ENCODE measurements at places on chromosomes 12 and 14. TPM values are rescaled to one million over a fixed set of nuclear protein-coding genes. Genes with fewer than 3 reads are reported as not detected.

The OVCH1 gene
- not detected for total RNA-seq

DNA sequence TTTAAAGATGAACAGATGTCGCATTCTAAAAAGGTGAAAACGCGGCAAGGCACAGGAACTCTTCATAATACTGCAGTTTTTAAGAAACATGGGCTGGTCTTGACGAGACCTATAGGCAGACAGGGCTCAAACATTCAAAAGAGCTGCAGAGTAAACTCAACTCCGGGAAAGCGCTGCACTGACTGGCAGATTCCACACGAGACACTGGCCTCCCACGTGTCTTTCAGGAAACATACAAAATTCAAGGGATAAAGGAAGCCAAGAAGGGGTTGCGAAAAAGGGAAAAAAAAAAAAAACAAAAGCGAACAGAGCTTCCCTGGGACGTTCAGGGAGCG is 614 bp upstream of the ARF6 start:
- DNase-seq: peak; percentile 73
- H3K36me3 ChIP-seq: peaks cover 13% of the 10 kb centered on the region
- H3K27ac ChIP-seq: peak overlapping the region; percentile 98
- H3K27me3 ChIP-seq: no peaks in the 10 kb centered on the region
- H3K4me1 ChIP-seq: peaks cover 8% of the 10 kb centered on the region

- peaks cover 3% of the 10 kb centered on the region for H3K27me3 ChIP-seq
- no peak for DNase-seq
- peaks cover 8% of the 10 kb centered on the region for H3K4me1 ChIP-seq
- H3K27ac ChIP-seq: no peak overlapping the region
- H3K36me3 ChIP-seq: no peaks in the 10 kb centered on the region
These were observed 295.9 kb downstream of the ZFP36L1 start for GRCh38 chr14:68497011-68497410.

The KRT71 gene
- total RNA-seq: not detected

The ZFYVE26 gene
- 26.3 TPM for total RNA-seq

GRCh38 chr14:51612449-51612848 is 39.3 kb upstream of the FRMD6 start:
- H3K27me3 ChIP-seq: no peaks in the 10 kb centered on the region
- no peaks in the 10 kb centered on the region for H3K36me3 ChIP-seq
- H3K4me3 ChIP-seq: no peak overlapping the region
- H3K27ac ChIP-seq: no peak overlapping the region

- H3K4me3 ChIP-seq: no peak overlapping the region
- peak; percentile 89 for DNase-seq
- no peaks in the 10 kb centered on the region for H3K27me3 ChIP-seq
- H3K36me3 ChIP-seq: no peaks in the 10 kb centered on the region
These were observed 99.2 kb downstream of the DIP2B start for GRCh38 chr12:50603817-50604639.

The C3AR1 gene
- 7.1 TPM for total RNA-seq

The DDX55 gene
- 20.1 TPM for total RNA-seq

DNA sequence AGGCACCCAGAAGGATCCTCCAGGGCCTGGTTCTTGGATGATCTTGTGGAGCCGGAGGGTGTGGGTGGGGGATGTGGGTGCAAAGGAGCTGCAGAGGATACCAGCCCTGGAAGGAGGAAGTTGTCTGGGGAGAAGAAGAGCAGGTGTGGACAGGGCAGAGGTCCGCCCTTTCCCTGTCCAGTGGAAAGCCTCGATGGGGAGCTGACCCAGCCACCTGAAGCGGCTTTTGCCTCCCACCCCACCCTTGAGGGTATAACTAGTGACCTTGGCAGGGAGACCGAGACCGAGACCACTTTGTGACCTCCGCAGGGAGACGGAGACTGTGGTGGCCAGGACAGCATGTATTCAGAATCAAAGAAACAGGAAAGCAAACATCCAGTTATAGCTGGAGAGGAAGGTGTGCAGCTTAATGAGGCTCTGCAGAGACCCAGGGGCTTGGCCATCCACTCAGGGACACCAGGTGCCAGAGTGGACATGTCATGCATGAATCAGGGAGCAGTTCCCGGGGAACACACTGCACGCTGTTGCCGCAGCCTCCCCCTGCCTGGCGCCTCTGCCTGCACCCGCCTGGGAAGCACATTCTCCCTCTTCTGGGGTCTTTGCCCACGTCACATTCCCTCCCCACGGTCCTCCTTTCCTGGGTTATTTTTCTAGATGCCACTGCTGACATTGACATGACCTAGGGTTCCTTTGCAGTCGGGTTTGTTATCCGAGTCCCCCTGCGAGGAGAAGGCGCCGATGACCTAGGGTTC is 87.7 kb downstream of the ADGRD1 start:
- no peaks in the 10 kb centered on the region for H3K27me3 ChIP-seq
- H3K27ac ChIP-seq: no peak overlapping the region
- H3K36me3 ChIP-seq: no peaks in the 10 kb centered on the region

The NYNRIN gene
- 32.0 TPM for total RNA-seq

DNA sequence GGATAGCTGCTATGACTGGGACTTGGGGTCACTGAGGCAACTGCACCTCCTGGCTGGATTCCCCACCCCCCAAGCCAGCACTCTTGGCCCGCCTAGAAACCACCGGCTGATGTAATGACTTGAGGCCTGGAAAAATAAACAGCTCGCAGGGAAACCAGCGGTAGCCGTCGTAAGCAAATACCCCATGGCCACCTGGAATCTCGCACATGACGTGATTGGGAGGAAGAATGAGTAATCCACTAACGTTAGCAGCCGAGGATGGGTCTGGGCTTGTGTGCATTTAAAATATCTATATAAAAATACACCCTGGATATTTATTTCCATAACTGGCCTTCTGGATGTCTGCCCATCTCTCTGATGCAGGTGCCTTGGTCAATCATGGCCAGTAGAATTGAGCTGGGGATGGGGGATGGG is 120.1 kb downstream of the SMOC1 start:
- no peaks in the 10 kb centered on the region for H3K27me3 ChIP-seq
- no peak overlapping the region for H3K4me3 ChIP-seq
- no peaks in the 10 kb centered on the region for H3K36me3 ChIP-seq
- H3K27ac ChIP-seq: peak overlapping the region; percentile 80
- peaks cover 23% of the 10 kb centered on the region for H3K4me1 ChIP-seq

- no peaks in the 10 kb centered on the region for H3K36me3 ChIP-seq
- no peaks in the 10 kb centered on the region for H3K4me1 ChIP-seq
- no peak for DNase-seq
- no peaks in the 10 kb centered on the region for H3K27me3 ChIP-seq
- no peak overlapping the region for H3K27ac ChIP-seq
- H3K4me3 ChIP-seq: no peak overlapping the region
These were observed 174.3 kb downstream of the SOX5 start for GRCh38 chr12:23775208-23775607.

- no peak for DNase-seq
- no peaks in the 10 kb centered on the region for H3K36me3 ChIP-seq
- H3K4me1 ChIP-seq: peaks cover 3% of the 10 kb centered on the region
- H3K27ac ChIP-seq: no peak overlapping the region
- no peaks in the 10 kb centered on the region for H3K27me3 ChIP-seq
These were observed 40.1 kb downstream of the FBXL14 start for GRCh38 chr12:1553987-1554982.

- no peak overlapping the region for H3K4me3 ChIP-seq
- no peaks in the 10 kb centered on the region for H3K27me3 ChIP-seq
- H3K4me1 ChIP-seq: no peaks in the 10 kb centered on the region
- DNase-seq: no peak
These were observed 188.9 kb upstream of the PDZRN4 start for GRCh38 chr12:40999210-40999609.

- no peaks in the 10 kb centered on the region for H3K4me1 ChIP-seq
- H3K36me3 ChIP-seq: no peaks in the 10 kb centered on the region
- no peak overlapping the region for H3K27ac ChIP-seq
- no peaks in the 10 kb centered on the region for H3K27me3 ChIP-seq
These were observed 250.2 kb downstream of the ANO2 start for GRCh38 chr12:5694759-5695409.

DNA sequence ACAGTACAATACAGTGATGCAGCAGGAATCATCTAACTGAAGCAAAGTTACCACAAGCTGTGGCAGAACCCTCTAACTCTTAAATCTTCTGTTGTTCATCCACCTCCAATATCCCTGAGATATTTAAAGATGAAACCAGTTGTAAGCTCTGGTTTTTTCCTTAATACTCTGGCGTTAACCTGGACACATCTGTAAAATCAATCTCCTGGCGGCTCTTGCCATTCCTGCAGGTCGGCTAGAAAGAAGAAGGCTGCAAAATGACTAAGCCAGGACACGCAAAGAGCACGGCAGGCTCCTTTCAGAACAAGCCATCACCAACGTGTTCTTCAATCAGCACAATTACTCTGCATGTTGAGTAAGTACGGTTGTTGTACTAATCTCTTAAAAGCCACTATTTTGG is 309.3 kb downstream of the MED13L start:
- H3K4me1 ChIP-seq: peaks cover 11% of the 10 kb centered on the region
- H3K4me3 ChIP-seq: no peak overlapping the region
- peaks cover 55% of the 10 kb centered on the region for H3K36me3 ChIP-seq

- no peak overlapping the region for H3K4me3 ChIP-seq
- H3K27me3 ChIP-seq: no peaks in the 10 kb centered on the region
- DNase-seq: no peak
- peaks cover 3% of the 10 kb centered on the region for H3K4me1 ChIP-seq
- H3K36me3 ChIP-seq: no peaks in the 10 kb centered on the region
These were observed 11.5 kb upstream of the PCED1B start for GRCh38 chr12:47067771-47068431.

DNA sequence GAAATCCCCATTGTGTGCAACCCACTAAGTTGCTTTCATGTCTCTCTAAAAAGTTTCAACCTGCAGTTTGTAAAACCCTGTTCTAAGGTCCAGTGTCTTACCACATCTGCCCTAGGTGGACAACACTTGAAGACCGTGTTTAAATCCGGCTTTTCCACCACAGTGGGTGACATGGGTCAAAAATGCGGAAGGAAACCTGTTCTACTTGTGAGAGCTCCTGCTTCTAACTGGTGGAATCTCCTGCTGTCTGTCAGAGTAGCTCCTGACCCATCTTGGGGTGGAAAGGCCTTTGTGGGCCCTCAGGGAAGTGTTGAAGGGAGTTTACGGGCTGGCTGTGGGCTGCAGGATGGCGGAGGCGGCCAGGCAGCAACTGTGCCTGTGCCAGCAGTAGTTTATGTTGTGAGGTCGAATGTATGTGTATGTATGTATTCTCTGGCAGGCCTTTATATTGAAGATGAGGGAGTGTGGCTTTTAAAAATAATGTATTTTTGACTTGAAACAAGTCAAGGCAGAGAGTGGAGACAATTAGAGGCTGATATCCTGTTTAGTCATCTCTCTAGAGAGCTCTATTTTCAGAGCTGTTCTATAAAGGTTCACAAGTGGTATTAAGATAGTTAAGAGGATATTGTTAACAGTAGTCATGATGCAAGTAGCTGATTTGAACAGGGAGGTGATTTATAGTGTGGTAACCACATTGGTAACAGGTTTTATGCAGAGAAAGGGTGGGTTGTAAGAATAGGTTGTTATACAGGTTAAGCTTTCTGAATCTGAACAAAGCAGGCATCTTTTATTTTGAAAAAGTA is 67.0 kb downstream of the PRKCH start:
- no peaks in the 10 kb centered on the region for H3K27me3 ChIP-seq
- H3K27ac ChIP-seq: no peak overlapping the region
- no peak overlapping the region for H3K4me3 ChIP-seq
- H3K4me1 ChIP-seq: no peaks in the 10 kb centered on the region
- H3K36me3 ChIP-seq: no peaks in the 10 kb centered on the region

DNA sequence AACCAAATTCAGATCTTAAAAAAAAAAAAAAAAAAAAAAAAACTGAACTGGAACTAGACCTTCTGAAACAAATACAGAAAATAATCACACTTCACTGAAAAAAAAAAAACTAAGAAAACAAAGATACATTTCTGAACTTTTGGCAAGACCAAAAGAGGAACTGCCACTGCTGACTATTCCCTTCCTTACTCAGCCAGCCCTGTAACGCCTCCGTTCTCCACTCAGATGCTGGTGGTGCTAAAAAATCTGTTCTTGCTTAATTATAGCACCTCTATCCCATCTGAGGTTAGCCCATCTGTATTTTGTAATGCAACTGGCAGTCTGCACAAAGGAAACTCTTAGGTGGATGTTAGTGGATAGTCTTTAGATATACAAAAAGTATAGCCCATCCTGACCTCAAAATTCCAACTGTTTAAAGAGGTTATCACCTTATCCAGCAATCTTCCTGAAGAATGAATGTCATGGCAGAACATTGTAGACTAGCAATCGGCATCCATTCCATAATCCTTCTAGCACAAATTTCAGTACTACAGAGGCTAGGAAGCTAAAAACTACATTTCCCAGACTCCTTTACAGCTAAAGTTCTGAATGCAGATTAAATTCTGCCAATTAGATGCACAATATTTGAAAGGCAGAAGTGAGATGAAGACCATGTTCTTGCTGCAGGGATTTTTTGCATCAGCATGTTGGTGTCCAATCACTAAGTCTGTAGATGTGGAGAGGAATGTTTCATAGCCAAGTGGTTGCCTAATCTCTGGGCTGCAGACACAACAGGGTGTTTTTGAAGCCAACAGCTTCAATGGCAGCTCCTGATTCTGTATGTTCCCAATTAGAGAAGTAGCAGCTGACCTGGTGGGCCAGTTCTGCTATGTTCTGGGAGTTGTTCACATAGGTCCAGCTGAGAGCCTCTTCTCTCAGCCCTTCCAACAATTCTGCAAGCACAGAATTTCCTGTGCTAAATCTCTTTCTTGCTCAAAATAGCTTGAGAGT is 5.7 kb downstream of the MAP3K9 start:
- no peak overlapping the region for H3K4me3 ChIP-seq
- no peak overlapping the region for H3K27ac ChIP-seq
- H3K27me3 ChIP-seq: peaks cover 11% of the 10 kb centered on the region

The PZP gene
- total RNA-seq: not detected

- DNase-seq: peak; percentile 13
- no peaks in the 10 kb centered on the region for H3K36me3 ChIP-seq
- H3K27me3 ChIP-seq: peaks cover 3% of the 10 kb centered on the region
These were observed 114.3 kb downstream of the KSR2 start for GRCh38 chr12:117854339-117855012.

The PLEKHD1 gene
- total RNA-seq: 0.05 TPM

DNA sequence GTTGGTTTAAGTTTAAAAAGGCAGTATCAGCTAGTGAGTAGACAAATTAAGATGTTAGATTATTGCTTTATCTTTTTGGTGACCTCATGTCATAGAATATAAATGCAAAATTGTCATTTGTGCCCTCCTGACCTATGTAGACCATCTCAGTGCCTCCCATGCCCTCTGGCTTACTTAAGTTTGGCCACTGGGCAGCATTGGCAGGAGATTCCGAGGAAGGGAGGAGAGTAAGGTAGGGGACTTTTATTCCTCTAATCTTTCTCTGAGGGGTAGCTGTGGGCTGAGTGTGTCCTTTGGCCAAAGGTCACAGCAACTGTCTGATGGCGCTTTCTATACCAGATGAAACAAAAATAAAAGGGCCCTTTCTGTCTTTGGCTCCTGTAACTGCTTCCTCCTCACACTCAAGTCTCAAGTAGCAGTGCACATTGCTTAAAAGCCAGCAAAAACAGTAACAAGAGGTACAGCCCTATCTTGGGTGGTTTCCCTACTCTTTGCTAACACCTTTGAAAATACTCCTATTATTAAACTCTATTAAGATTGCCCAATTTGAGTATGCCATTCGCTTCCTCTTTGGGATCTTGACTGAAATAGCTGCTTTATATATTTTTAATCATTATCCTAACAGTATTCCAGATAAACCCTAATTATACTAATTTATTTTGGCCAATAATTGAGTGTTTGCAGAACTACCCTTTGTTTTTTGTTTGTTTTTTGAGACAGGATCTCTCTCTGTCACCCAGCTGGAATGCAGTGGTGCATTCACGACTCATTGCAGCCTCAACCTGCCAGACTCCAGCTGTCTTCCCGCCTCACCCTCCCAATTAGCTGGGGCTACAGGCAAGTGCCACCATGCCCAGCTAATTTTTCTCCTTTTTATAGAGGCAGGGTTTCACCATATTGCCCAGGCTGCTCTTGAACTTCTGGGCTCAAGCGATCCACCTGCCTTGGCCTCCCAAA is 56.5 kb upstream of the KCNH3 start:
- H3K4me3 ChIP-seq: no peak overlapping the region
- H3K4me1 ChIP-seq: peaks cover 25% of the 10 kb centered on the region
- H3K27me3 ChIP-seq: no peaks in the 10 kb centered on the region
- H3K27ac ChIP-seq: peak overlapping the region; percentile 42

Measured in astrocyte (in vitro differentiated cells and primary cell).